ENCODE measurements at places on chromosomes 4 and X.

DNA sequence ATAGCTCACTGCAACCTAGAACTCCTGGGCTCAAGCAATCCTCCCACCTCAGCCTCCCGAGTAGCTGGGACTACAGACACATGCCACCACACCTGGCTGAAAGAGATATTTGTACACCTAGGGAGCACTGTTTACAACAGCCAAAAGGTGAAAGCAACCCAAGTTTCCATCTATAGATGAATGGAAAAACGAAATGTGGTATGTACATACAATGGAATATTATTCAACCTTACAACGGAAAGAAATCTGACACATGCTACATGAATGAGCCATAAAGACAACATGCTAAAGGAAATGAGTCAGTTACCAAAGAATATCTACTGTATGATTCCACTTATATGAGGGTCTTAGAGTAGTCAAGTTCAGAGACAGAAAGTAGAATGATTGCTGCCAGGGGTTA is 52.2 kb downstream of the ABCG2 start:
- no peak for DNase-seq

DNA sequence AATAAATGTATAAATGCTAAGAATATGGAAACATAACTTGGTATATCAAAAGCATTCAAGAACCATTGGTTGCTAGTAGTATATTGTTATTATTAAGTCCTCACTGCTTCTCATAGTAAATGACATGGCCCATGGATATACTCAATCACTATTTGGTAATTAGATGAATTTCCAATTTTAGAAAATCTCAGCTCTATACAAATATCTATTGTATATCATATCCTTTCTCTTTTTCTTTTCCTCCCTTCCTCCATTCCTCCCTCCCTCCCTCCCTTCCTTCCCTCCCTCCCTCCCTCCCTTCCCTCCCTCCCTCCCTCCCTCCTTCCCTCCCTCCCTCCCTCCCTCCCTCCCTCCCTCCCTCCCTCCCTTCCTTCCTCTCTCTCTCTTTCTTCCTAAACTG is 514.4 kb upstream of the LCORL start:
- DNase-seq, result no peak

DNA sequence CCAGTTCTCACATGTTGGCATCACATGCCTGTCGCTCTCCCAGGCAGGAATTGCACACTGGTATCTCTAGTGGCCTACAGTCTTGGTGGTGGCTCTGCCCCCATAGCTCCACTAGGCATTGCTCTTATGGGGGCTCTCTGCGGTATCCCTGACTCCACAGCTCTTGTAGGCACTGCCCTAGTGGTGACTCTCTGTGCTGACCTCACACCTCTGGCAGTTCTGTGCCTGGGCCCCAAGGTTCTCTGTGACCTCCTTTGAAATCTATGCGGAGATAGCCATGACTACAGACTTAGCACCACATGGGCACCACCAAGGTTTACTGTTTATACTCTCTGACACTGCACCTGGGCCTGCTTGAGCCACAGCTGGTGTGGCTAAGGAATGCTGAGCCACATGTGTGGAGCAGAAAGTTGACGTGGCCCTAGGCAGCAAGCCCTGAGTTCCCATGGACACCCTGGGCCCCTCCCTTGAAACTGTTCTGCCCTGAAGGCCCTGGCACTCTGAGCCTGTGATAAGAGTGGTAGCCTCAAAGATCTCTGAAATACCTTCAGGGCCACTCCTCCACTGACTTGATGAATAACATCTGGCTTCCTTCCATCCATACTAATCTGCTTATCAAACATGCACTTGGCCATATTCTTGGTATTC is 8.0 kb downstream of the SLC9B1 start:
- no peak for DNase-seq

- DNase-seq, result peak; percentile 51
Observed at GRCh38 chr4:76067652-76068286, 6.7 kb upstream of the ART3 start.

GRCh38 chr4:36178484-36178883 is 65.8 kb downstream of the ARAP2 start:
- no peak for DNase-seq

GRCh38 chr4:140641105-140641555 is 72.4 kb upstream of the UCP1 start:
- no peak for DNase-seq

GRCh38 chrX:19554786-19555185 is 39.5 kb upstream of the MAP3K15 start:
- no peak for DNase-seq

DNA sequence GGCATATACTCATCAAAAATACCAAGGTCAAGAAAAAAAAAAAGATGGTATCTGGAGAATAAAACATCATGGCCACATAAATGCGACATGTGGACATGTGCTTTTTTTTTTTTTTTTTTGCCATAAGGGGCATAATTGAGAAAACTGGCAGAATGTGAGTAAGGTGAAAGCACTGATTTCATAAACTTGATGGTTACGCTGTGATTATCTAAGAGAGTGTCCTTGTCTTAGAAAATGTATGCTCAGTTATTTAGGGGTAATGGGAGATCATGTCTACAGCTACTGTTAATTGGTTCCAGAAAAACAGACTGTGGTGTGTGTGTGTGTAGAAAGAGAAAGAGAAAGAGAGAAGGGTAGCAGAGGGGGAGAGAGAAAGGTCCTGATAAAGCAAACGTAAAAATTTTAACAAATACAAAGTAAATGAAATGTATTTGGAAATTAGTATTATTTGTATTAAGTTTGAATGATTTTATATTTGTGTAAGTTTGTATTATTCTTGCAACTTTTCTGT is 8.1 kb downstream of the DNAJB14 start:
- DNase-seq, result no peak

- DNase-seq, result no peak
Observed at GRCh38 chrX:19616959-19617358, 101.7 kb upstream of the MAP3K15 start.

DNA sequence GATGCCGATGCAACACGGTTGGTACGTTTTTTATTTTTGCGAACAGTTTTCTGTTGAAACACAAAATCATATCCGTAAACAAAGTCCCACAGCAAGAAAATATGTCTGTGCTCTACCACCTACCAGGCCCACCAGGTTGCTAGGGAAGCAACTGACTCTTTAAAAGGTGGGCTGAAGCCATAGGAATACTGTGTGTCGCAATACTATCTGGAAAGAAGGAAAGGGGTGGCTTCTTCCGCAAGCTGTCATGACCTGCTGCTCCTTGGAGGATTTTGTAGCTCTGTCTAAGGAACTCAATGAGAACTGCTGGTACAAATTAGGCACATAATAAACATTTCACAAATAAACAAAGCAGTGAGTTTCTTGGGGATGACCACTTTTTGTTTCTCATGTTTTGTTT is 46.5 kb downstream of the BEND2 start:
- DNase-seq, result no peak

DNA sequence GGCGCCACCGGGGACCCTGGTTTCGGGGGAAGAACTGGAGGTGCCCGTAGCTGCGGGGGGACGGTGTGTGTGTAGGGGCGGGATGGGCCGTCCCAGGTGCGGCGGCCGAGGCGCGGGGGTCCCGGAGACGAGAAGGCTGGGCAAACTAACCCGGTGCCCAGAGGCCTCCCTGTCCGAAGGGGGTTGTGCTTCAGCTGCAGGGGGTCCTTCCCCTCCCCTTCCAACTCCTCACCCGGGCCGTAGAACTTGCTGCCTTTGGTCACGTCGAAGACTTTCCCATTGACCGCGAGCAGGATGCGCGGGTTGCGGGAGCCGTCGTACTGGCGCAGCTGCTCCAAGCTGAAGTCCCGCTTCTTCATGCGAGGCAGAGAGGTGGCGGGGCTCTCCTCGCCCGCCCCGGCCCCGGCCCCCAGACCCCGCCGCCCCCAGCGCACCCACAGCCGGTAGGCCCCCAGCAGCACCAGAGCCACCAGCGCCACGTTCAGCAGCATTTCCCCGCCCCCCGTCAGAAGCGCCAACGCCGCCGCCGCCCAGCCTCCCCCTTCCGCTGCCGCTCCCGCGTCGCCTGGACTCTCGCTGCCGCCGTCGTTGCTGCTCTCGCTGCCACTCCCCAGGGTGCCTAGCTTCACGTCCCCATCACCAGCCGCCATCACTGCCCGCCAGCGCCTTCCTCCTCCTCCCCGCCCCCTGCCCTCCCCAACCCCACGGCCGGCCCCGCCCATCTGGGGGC is at the start of gene PGRMC2:
TSS of gene PGRMC2 (minus strand) at position 673 of the 730 bp plus-strand sequence. CDS start at position 650, 23 bp downstream.
- DNase-seq, result peak; percentile 14

GRCh38 chrX:31909850-31910572 is 838.2 kb upstream of the FTHL17 start:
- DNase-seq, result no peak

DNA sequence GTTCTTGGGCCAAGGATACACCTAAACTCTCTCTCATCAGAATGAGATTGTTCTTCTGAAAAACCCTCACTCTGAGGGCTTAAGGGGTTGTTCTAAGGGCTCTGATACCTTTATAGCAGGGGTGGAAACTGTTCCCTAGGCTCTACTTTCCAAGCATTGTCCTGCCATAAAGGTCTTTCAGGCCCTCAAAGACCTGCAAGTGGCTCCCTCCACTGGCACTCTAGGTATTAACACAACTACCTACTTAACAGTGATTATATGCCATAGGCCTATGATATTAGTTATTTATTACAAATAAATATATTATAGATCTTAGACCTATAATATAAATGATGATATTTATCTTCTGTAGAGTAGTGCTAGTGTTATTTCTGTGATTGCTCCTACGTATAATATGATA is 473.7 kb upstream of the RPS6KA3 start:
- no peak for DNase-seq

DNA sequence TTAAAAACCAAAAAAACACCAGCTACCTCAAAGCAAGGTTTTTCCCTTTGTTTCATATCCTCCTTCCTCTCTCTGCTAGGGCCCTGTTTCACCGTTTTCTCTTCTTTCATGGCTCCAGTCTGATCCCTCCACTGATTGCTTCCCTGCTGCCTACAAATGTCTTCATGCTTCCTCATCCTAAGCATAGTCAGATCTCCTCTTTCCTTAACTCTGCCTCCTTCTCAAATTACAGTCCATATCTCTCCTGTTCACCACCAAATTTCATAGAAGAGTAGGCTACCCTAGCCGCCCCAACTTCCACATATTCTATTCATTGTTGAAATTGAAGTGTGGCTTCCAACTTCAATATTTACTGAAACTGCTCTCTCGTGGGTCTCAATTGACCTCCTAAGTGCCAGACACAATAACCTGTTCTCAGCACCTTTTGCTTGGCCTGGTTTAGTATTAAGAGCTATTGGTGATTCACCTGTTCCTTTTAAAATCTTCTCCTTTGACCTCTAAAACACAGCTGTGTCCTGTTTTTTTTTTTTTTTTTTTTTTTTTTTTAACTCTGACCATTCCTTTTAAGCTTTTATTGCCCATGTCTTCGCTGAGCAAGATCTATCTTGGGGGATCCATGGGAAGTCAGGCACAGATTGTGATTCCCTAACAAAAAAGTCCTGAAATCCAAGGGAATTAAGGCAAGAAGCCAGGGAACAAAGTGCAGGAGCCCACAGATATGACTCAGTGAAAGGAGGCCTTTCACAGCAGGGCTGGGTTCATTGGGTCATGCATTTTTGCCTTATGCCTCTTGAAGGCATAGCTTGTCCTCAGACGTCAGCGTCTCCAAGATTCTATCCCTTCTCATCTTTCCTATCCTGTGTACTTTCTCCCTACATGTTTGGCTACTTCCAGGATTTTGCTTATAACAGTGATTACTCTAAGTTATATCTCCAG is 85.4 kb downstream of the RPS3A start:
- DNase-seq, result no peak

GRCh38 chrX:134625315-134625718 is 33.0 kb downstream of the PLAC1 start:
- DNase-seq, result no peak

DNA sequence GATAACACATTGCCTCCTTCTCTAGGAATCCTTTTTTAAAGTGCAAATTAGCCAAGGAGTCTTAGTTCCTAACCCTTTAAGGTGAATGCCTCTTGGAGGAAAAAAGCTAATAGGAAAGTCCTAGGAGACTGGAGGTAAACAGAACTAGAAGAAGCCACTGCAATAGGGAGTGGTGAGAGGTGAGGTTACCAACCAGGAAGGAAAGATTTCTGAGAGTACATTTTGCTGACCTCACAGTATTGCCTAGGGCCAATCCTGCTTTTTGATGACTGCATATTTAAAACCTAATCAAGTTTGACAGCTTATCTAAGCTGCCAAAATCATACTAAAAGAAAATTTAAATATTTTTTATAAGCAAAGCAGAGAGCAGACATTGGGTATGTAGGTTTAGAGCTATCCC is 7.3 kb upstream of the CUL4B start:
- no peak for DNase-seq

GRCh38 chrX:151789179-151789800 is 54.7 kb downstream of the CNGA2 start:
- DNase-seq, result no peak

DNA sequence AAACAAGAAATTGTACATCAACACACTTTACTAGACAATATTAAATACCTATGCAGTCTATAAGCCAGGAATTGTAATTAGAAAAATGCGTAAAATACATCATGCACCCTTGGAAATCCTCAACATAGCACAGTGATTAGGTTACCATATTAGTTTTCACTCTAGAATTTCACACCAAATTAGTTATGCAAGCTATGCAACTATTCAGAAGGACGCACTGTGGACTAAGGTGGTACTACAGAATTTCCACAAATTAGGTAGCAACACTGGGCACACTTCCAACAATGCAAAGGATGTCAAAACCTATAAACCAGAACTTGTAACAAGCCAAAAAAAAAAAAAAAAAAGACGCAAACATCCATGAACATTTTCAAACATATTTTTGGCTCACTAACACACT is 71.1 kb upstream of the ZCCHC13 start:
- DNase-seq, result peak; percentile 35

DNA sequence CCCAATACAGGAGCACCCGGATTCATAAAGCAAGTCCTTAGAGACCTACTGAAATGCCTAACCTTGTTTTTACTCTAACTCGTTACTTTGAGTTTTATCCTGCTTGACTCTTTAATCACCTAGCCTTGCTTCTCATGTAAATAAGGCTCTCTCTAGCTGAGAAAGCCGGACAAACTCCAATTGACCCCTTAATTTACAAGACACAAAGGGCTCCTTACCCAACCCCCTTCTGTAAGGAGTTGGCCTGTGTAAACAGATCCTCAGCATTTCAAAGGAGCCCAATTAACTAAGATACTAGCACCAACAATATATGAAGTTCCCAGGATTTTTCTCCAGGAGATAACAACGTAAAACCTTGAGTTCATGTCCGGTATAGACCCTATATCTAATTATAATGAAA is 61.7 kb downstream of the CT47B1 start:
- no peak for DNase-seq

DNA sequence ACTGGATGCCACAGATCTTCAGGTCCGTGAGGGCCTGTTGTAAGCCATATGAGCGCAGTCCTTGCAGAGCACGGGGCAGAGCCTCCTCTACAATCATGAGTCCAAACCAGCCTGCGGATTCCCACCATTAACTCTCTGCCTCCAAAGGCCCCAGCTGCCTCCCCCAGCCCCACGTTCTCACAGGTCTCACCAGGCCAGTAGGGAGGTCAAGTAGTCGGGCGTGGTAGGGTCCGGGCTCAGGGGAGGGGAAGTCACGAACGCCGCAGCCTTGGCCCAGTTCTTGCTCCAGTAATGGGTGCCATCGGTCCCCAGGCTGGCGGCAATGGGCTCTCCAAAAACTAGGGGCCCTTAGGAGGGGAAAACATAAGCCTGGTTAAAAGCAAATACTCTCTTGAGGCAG is 53.6 kb downstream of the CRMP1 start:
- DNase-seq, result no peak

Measured in Jurkat, Clone E6-1 (cell line).